ENCODE measurements at places on chromosomes 2 and 18.

- DNase-seq: no peak
These were observed 84.7 kb downstream of the TNFRSF11A start for GRCh38 chr18:62409821-62410220.

DNA sequence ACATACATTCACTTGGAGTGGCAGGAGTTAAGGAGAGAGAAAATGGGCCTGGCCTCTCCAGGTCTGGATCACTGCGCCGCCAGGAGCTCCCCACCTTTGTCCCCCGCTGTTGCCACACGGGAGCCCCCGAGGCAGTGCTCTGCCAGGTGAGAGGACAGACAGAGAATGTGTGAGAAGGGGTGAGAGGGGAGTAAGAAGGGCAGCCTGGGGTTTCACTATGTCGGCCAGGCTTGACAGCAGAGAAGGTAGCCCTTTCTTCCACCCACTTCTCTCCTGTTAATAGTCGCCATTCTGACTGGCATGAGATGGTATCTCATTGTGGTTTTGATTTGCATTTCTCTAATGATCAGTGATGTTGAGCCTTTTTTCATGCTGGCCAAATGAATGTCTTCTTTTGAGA lies 26.2 kb upstream of the ARHGEF4 start:
- no peak for DNase-seq

DNA sequence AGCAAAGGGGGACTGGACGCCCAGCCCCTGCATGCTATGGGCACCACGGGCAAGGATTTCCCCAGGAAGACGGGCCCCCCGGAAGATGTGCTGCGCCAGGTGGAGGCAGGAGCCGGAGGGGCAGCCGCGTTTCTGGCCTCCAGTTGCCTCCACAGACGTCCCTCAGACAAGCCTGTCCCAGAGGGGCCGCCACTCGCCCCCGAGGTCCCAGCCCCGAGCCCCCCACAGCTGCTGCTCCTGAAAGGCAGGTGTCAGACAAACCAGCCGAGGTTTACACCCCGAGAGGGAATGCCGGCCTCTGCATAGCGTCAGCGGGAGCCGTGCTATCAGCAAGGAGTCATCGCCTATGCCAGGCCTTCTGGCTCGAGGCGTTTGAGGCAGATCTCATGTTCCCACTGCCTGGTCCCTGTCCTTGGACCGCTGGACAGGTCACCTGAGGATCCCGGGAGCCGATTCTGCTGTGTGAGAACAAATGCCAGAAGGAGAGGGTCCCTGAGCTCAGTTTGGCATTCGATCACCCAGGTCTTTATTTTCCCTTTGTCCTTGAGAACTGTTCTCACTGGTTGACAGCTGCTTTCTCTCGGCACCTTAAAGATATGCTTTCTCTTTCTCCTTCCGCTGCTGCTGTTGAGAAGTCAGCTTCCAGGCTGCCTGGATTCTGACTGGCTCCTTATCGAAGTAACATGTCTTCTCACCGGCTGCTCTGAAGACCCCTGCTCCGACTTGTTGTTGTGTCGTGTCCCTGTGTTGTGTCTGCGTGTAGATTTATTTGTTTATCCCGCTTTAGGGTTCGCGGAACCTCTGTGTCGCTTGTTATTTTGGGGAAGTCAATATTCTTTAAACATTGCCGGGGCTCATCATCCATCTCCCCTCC lies 20.6 kb downstream of the CROCC2 start:
- DNase-seq: no peak

- DNase-seq: no peak
These were observed 178.8 kb upstream of the GLI2 start for GRCh38 chr2:120556911-120557310.

GRCh38 chr2:137957033-137957432 lies 7.2 kb upstream of the HNMT start:
- no peak for DNase-seq

DNA sequence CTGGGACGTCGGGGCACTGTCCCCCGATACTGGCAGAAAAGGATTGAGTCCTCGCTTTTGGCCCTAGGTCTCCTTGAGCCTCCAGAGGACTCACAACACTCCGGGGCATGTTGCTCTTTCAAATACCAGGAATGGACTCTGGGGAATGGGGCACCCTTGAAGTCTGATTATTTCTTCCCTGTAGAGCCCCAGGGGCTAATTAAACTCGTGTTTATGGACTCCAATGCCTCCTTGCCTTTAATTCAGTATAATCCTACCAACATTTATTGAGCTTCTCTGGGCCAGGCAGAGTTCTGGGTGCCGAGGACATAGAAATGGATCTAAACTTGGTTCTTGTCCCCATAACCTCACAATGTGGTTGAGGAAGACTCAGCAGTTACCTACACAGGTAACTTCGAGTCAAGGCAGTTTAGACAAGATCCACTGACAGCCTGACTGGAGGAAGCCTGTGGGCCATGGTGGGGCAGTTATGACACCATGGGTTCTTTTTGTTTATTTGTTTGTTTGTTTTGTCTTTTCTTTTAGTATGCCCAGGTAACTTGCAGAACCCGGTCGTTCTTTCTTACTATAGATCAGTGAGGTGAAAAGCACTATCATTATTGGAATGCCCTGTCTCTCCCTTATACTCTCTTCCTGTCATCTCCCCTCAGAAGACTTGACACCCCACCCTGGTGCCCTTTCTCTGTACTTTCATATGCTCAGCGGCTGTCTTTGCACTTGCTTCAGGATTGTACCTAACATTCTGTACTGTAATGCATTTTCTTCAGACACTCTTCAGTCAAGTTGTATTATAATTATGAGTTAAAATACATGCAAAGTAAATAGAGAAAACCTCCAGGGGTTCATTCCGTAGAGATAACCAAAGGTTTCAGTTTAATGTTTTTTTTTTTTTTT lies 3.2 kb downstream of the CFLAR start:
- DNase-seq: no peak

Measured in activated CD8-positive, alpha-beta memory T cell treated with anti-CD3 and anti-CD28 coated beads for 1 hour (primary cell).